ENCODE measurements at places on chromosomes 3 and 15.

DNA sequence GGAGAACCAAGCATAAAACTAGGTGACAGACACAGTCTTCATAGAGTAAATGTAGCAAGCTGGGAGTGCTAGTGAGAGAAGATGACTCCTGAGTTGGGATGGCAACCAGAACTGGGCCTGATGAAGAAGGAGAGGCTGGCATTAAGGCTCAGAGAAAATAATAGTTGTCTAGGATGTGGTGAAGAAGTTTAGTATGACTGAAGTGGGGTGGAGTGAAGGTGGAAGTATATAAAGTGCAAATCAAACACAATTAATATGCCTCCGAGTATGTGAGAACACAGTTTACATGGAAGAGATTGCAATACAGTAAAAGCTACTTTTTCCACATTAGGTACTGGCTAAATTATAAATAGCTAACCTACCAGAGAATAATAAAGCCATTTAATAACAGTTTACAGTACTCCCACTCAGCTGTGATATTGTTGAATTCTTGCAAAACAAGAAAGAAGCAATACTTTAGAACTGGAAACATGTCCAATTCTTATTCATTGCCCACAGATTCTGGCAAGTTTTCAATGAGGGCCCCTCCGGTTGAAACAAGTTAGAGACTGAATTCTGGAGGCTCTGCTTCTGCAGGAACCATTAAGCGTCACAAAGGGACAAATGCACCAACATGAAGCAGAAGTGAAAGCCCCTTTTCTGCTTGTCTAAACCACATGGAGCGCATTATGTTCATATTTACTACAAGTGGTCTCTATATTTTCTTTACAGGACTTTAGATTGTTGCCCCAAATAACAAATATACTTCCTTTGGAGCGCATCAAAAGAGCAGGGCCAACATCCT is 243.7 kb downstream of the SLC9A9 start:
- no peak for DNase-seq

- DNase-seq: no peak
Observed at GRCh38 chr15:28962851-28963710, 77.3 kb downstream of the APBA2 start.

GRCh38 chr3:51945031-51945840 is 3.1 kb downstream of the PARP3 start:
- DNase-seq: no peak

DNA sequence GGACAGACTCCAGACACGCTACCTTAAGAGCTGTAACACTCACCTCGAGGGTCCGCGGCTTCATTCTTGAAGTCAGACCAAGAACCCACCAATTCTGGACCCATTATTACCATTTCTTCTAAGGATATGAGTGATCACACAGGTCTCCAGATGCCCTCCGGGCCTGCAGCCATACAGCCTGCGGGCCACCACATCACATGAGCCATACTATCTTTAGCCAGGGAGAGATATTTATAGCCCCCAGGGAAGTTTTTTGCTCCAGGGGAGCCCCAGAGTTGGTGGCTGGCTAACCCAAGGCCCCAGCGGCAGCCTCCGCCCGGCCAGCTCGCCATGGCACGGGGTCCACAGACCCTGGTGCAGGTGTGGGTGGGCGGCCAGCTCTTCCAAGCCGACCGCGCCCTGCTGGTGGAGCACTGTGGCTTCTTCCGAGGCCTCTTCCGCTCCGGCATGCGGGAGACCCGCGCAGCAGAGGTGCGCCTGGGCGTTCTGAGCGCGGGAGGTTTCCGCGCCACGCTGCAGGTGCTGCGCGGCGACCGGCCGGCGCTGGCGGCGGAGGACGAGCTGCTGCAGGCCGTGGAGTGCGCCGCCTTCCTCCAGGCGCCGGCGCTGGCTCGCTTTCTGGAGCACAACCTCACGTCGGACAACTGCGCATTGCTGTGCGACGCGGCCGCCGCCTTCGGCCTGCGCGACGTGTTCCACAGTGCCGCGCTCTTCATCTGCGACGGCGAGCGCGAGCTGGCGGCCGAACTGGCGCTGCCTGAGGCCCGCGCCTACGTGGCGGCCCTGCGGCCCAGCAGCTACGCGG is at the start of gene KBTBD13:
Gene KBTBD13, plus strand, starts transcription at position 261 of the 805 bp plus-strand sequence. Its CDS starts 70 bp downstream, at position 331.
- no peak for DNase-seq

GRCh38 chr3:86934851-86935250 is 56.1 kb downstream of the VGLL3 start:
- DNase-seq: no peak

- DNase-seq: peak; percentile 44
Observed at GRCh38 chr15:82571722-82572222, 31.5 kb upstream of the RPS17 start.

GRCh38 chr3:149145974-149146373 is 16.5 kb downstream of the HPS3 start:
- DNase-seq: no peak

Data from fibroblast of skin of left quadriceps (primary cell).